ENCODE measurements at places on chromosomes 6 and 20. TPM values are rescaled to one million over a fixed set of nuclear protein-coding genes. Genes with fewer than 3 reads are reported as not detected.

Gene PGC
- polyA plus RNA-seq: 13.4 TPM

Gene PPP2R5D
- 17.4 TPM for polyA plus RNA-seq

Gene ARFGEF3
- 0.20 TPM for polyA plus RNA-seq

Gene HLA-C
- polyA plus RNA-seq: 104 TPM

Gene SCAF8
- 10.2 TPM for polyA plus RNA-seq

Gene TP53TG5
- not detected for polyA plus RNA-seq

Gene PROCR
- 5.3 TPM for polyA plus RNA-seq

Gene KCNK5
- 2.7 TPM for polyA plus RNA-seq

Gene PRRT1
- polyA plus RNA-seq: 2.3 TPM

Gene KIFC1
- polyA plus RNA-seq: 12.5 TPM

Gene CASS4
- 0.22 TPM for polyA plus RNA-seq

Gene DEFB132
- not detected for polyA plus RNA-seq

Gene FAXC
- 4.8 TPM for polyA plus RNA-seq

Gene OXT
- polyA plus RNA-seq: not detected

Gene RSPH3
- 6.3 TPM for polyA plus RNA-seq
